Endothelial cell of umbilical vein (primary cell): ENCODE measurements at places on chromosomes 16 and 17. TPM values are rescaled to one million over a fixed set of nuclear protein-coding genes. Genes with fewer than 3 reads are reported as not detected.

GRCh38 chr17:39196808-39197291 lies 619 bp downstream of the CACNB1 start:
- DNase-seq = no peak

DNA sequence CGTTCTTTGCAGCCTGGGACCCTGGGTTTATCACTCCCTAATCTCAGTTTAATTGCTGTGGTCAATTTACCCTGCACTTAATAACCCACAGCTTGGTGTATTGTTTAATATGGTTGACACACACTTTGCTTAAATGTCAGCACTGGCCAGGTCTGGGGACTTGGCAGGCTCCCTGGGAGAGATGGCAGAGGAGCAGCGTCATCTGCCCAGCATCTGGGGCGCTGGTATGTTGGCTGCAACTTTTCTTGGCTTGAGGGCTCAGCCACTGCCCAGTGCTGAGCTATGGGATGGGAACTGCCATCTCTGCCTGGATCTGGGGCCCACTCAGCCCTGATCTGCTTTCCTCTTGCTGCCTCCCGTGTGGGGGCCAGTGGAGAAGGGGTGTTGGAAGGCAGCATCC lies 115.7 kb upstream of the IRX3 start:
- DNase-seq = no peak

GRCh38 chr17:7988750-7989178 lies 13.7 kb upstream of the GUCY2D start:
- peak; percentile 79 for DNase-seq

GRCh38 chr16:19245326-19245925 lies 40.1 kb upstream of the CLEC19A start:
- DNase-seq = no peak

GRCh38 chr16:25030420-25031131 lies 15.4 kb upstream of the ARHGAP17 start:
- DNase-seq = no peak

Gene NHERF2
- 71.2 and 77.7 TPM in 2 replicates for total RNA-seq
